ENCODE measurements at places on chromosomes 1 and 21.
A peak's percentile ranks its signal among the peaks of the same experiment; 100 is the strongest.

- no peak for DNase-seq
These were observed 3.3 kb upstream of the TMEM240 start for GRCh38 chr1:1543706-1544099.

DNA sequence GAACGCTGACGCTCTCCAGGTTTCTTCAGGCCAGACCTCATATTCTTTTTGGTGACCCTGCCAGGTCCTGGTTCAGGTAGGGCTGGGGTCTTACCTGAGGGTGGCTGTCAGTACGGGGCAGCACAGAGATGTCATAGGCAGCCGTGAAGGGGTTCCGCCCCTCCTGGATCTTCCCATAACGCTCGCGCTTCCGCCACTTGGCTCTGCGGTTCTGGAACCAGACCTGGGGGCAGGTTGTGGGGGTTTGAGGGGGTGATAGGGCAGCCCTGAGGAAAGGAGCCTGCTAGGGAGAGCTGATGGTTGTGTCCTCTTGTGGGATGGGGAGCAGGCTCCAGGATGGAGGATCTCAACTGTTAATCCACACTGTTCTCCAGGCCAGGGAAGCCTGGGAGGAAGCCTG is 9.1 kb downstream of the ALX3 start:
- no peak for DNase-seq

DNA sequence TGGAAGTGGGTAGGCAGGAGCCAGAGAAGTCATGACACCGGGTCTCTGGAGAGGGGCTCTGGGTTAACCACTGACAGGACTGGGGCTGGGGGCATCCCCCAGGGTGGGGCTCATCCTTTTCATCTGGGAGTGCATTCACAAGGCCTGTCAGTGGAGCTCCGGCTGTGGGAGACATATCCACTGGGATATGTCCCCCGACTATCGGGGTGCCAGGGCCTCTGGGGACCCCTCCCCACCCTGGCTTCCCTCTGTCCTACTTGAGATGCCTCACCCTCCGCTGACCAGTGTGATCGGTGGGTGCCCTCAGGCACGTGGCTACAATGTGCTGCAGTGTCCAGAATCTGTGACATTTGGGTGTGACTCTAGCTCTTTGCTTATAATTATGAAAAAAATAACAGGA is 92.3 kb upstream of the CD34 start:
- DNase-seq = no peak

- no peak for DNase-seq
These were observed 11.3 kb downstream of the UBE2G2 start for GRCh38 chr21:44790368-44790767.

DNA sequence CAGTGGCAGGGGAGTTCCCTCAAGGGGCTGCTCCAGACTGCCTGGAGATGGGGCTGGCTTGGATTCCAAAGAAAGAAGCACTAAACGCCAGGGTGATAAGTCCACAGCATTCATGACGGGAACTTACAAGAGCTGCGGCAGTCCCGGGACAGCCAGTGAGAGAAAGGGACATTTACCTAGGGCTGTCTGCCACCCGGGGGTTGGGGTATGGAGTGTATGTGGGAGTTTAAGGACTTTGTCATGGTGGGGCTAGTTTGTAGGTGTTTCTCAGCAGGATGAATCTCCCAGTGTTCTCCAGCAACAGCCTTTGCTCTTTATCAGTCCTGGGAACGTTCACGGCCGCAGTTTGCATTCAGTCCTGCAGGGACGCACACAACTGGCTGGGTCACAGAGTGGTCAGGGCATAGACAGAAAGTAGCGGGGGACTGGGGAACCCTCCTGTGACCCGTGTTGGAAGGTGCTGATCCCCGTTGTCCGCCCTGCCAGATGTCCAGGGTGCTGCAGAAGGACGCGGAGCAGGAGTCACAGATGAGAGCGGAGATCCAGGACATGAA is 41.4 kb upstream of the HMGN1 start:
- no peak for DNase-seq

DNA sequence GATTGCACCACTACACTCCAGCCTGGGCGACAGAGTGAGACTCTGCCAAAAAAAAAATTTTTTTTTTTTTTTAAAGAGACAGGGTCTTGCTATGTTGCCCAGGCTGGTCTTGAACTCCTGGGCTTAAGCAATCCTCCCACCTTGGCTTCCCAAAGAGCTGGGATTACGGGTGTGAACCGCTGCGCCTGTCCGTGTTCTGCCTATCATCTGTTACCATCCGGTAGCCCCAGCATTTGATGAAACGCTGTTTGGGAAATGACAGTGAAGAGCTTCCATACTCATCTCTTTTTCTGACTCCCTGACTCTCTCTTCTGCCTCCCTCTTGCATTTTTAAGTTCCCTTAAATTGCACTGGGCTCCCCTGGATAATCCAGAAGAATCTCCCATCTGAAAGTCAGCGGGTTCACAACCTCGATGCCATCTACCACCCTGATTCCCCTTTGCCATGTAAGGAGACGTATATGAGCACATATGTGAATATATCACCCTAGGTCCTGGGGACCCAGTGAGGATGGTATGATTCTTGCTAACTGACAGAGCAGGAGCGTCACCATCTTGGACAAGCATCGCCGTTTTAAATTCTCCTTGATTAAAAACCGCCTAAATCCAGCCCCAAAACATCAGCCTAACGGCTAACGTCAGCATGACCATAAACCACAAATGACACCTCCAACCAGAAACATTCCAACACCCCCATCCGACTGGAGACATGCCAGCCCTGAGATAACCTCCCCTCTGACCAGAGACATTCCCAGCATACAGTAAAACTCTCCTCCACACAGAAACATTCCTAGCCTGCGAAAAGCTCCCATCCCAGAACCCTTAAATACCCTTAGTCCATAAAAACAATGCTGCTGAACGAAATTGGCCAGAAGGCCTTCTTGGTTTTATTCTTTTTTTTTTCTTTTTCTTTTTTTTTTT is 12.4 kb downstream of the TNFRSF8 start:
- DNase-seq = no peak

DNA sequence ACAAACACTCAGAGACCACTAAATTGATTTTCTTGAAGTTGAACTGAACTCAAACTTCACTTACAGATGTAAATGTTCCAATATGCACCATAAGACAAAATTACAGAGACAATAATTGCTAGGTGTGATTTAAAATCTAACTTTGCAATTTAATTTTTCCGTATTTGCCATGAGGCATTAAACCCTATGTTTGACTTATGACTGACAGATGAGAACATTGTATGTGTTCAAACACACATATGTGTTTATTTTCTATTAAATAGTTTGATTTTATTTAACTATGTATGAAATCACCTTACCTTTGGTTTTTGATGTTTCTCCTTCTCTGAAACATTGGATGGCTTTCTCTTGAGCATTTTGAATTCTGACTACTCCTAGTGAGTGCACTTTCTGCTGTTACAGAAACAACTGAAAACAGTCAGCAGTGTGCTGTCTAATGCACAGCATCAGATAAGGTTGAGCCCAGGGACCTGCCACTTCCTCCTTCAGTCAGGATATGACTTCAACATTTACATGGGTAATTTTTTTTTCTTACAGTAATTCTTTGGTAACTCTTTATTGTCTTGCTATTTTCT is at the start of gene SAMSN1:
TSS of gene SAMSN1 (minus strand) at position 410 of the 575 bp plus-strand sequence. CDS start at position 356, 54 bp downstream.
- peak; percentile 90 for DNase-seq

GRCh38 chr1:72375226-72375625 is 92.9 kb upstream of the NEGR1 start:
- DNase-seq = no peak

DNA sequence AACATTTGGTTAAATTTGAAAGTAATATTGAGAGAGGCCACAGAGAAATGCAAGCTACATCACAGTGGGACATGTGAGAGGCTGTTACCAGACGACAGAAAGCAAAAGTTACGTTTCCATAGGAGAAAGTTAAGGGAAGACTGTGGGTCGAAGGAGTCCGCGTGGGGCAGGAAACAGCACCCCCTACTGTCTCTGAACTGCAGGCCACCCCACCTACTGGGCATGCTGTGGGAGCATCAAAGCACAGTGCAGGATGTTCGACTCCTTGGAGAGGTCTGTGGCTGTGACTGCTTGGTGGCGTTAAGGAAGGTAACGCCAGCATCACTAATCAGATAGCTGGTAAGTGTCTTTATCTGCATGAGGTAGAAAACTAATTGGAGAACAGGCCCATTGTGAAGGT is 123.9 kb downstream of the PTBP2 start:
- DNase-seq = peak; percentile 44

GRCh38 chr1:65393347-65393746 is 27.1 kb upstream of the LEPR start:
- DNase-seq = peak; percentile 69

DNA sequence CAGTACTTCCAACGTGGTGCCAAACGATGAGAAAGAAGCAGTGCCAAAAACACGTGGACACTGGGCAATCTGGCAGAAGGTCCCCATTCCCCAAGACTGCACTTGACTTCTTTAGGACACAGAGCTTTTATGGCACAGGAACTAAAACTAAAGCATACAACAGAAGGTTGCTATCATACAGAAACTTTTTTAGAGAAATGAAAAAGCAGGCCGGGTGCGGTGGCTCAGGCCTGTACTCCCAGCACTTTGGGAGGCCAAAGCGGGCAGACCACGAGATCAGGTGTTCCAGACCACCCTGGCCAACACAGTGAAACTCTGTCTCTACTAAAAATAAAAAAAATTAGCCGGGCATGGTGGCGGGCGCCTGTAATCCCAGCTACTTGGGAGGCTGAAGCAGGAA is 43.0 kb downstream of the GNB1 start:
- DNase-seq = no peak

DNA sequence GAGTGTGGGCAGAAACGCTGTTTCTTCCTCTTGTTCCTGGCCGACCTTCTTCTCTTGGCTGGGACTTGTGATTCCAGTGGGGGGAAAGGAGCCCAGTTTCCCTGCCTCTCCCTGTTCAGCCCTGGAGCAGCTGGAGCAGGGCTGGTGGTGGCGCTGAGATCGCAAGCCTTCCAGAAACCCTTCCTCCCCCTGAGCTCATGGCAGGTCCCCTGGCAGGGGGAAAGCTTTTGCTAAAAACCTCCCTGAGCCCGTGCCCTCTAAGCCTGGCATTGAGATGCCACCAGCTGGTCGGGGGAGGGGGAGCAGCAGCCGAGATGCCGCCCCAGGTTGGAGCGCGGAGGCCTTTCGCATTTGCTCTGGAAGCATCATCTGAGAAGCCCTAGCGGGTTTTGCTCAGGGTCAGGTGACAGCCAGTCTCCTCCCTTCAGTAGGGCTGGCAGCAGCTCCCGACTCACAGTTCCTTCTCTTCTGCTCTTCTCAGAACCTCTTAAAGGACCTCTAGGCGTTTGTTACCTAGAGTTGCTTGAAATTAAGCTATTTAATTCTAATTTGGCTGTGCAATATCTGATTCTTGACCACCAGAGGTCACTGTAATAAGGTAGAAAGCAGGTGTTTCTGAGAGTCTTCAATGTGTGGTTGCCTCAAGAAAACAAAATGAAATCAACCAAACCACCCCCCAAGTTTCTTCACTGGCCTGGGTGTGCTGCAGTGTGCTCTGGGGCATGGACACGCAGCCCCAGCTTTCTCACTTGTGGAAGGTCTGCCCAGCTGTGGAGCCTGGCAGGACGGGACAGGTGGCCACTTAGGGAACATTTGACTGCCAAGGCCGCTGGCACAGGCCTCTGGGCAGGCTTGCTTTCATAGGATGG is 257.3 kb downstream of the CAMTA1 start:
- no peak for DNase-seq

- no peak for DNase-seq
These were observed 19.9 kb downstream of the HIPK1 start for GRCh38 chr1:113949007-113949406.

DNA sequence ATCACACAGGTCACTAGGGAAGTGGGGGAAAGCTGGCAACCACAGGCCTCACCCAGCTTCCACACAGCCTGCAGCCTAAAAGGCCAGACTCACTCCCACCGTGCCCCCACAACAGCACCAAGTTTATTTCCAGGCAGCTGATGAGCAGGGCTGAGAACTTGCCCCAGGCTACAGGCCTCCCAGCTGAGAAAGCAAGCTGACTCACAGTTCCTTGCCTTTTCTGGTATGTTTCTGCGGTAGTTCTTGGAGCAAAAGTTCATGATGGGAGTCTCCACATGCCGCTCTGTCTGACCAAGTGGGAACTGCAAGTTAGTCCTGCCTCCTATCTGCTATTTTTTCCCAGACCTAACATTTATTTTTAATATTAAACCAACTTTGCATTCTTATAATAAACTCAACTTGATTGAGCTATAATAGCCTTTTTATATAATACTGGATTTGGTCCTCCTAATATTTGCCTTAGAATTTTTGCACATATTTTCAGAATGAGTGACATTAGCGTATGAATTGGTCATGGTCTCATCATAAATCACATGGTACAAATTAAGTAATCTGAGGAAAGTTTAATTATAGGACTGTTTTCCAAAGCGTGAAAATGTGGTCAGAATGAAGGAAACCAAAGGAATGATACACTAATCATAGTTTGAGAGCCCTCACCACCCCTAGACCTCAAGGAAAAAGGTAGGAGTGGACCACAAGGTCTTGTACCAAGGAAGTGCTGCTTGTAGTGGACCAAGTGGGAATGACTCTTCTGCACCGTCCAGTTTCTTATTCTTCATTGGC is 30.7 kb downstream of the RPAP2 start:
- DNase-seq = no peak

DNA sequence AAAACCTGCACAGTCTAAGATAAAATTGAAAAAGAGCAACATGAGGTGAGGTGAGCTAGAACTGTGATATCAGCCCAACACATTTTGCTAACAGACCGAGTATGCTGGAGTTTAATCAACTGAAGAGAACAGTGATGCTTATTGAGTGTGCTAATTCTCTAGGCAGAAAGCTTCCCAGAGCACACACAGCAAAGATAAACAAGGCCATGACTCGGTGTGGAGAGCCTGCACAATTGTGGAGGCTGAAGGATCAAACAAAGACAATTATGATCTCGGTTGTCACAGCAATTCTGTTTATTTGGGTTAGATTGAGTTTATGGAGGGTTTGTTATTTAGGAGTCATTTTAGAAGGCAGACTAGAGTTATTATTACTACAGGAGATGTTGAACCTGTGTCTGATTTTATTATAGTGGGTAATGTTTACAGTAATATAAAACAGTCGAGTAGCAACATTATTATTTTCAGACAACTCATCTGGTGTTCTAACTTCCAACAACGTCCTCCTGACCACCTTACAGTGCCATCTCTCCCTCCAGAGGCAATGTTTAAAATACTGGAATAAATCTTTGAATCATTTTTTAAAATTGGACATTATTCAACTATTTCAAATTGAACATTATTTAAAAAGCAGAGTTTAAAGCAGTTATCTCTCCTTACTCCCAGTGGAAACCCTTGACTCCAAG is 40.2 kb downstream of the DPT start:
- DNase-seq = no peak

DNA sequence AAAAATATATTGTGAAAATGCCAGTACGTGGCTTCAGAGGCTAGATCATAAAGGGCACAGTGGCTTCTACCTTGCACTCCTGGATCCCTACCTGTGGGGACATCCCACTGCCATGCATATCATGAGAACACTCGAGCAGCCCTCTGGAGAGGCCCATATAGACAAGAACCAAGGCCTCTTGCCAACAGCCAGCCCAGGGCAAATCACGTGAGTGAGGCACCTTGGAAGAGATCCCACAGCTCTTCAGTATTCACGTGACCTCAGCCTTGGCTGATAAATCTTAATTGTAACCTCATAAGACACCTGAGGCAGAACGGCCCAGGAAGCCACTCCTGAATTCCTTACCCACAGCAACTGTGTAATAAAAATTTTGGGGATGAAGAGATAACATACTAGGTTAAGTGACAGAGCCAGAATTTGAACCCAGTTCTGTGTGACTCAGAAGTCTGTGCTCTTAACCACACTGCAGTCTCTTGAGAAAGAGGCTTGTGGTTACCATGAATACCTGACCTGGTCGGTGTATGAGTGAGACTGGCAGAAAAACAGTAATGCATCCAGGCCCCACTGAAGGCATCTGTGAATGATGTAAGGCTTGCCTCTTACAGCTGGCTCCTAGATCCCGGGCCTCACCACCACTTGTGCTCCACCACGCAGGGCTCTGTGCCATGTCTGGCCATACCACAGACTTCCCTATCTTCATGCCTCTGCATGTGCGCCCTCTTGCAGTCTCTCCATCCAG is 6.9 kb upstream of the A3GALT2 start:
- no peak for DNase-seq

Data from activated CD8-positive, alpha-beta memory T cell treated with anti-CD3 and anti-CD28 coated beads, Interleukin-2, amount 10 ng/mL, durations not matched to agents 7 days and 5 days (primary cell).